ENCODE measurements at places on chromosomes 16 and 17.

DNA sequence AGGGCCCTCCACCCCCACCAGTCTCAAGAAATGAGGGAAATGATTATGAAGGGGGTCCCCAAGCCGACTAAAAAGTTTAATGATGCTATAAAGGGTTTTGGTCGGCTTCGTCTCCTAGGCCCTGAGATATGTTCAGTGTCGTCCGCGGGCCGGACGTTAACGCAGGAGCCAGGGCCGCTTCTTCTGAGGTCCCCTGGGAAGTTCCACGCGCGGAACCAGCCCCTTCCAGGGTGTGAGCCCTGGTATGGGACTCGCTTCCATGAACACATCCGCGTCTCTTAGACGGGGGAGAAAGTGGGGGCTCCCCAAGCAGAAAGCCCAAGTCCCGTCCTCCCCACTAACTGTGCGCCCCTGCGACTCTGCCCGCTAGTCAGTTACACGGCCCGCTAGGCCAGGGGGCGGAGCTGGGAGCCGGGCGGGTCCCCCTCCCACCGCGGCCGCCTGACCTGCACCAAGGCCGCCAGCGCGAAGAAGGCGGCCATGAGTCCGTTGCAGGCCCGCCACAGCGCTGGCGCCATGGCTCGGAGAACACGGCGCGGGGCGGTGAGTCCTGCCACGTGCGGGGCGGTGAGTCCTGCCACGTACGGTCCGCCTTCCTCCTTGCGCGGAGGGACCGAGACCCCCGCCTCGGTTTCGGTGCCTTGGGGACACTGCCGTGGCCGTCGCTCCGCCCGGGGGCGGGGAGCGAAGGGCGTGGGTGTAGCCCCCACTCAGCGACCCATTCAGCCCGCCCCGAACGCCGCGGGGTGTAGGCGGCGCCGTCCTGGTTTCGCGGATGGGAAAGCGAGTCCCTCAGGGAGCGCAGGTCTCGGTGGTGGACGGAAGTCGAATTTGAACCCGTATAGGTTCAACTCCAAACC, at the start of gene TMEM220:
Gene TMEM220, minus strand, starts transcription at position 690 of the 860 bp plus-strand sequence. Its CDS starts 172 bp downstream, at position 518.
- DNase-seq, result peak; percentile 32

GRCh38 chr17:73612031-73612472, 32.2 kb downstream of the SDK2 start:
- DNase-seq, result no peak

DNA sequence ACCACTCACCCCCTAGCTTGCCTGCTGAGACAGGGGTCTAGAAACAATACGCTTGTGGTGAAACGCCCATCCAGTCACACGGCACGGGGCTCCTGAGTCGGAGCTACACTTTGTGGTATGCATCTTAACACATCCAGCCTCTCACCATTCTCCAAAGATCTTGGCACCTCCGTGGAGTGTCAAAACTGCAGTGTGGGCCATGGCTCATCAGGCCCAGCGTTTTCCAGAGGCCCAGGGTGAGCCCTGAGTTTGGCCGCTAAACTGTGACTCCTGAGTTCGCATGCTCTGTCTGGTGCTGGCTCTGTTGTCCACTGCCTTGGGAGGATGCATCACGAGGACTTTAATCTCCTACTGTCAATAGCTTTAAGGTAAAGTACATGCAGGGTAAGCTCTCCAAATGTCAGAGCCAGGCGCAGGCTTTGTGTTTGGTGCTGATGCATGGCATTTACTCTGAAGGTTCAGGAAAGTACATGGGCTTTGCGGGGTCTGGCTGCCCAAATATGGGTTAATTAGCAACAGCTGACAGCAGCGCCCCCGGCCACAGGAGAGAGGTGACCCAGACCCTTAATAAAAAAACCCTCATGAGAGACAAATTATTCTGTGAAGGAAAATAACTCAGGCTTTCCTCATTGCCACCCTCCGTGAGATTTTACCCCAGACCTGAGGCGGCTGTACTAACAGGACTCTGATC, 118.4 kb downstream of the CCDC182 start:
- no peak for DNase-seq

- no peak for DNase-seq
Measured at GRCh38 chr16:73846356-73846755, 450.3 kb upstream of the PSMD7 start.

GRCh38 chr17:2511138-2511461, 588 bp downstream of the METTL16 start:
- no peak for DNase-seq

- no peak for DNase-seq
Measured at GRCh38 chr16:263944-264343, 11.8 kb downstream of the RGS11 start.

DNA sequence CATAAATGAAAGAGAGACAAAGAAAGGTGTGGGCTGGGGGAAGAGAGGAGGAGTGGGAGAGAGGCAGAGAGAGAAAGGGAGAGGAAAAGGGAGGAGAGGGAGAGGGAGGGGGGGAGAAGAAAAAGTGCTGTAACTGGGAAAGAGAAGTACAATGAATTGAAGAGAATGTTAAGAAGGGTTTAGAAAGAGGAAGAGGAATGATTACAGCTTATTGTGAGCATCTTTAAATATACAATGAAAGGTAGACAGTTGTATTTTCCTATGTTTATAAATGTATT, 229.1 kb upstream of the PMFBP1 start:
- DNase-seq, result no peak
